Activated T-helper 2 cell treated with anti-CD3 and anti-CD28 coated beads, Interferon-gamma antibody, Interleukin-2, Interleukin-4, amounts not matched to agents 10 μg/mL and 5 μg/mL and 100 μg/mL, durations not matched to agents 14 hours and 24 hours and 36 hours (primary cell): ENCODE measurements at places on chromosomes 6 and 20.

DNA sequence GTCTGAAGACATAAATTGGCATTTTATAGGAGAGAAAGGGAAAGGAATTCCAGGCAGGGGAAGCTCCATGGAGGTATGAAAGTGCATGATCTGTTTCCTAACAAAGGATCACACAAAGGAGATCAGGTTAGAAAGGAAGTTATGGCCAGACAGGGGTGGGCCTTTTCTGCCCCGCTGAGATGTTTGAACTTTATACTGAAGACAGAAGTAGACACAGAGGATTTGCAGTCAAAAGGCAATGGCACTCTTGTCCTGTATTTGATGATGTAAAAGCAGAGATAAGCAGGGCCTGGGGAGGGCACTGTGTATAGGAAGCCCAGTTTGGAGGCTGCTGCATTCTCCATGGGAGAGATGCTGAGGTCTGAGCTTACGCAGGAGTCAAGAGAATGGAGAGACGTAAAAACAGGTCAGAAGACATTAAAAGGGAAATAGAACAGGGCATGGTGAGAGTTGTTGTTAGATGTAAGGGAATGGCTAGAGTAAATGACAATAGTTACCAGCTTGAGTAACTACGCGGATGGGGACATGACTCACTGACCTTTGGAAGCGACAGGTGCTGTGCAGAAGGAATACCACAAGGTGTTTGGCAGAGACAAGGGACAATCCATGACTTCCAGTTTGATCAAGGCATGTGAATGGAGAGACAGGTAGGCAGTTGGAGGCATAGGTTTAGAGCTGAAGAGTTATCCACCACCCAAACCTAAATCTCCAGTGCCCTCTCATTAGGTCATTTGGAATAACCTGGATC is 190.6 kb upstream of the SASH1 start:
- DNase-seq: no peak

DNA sequence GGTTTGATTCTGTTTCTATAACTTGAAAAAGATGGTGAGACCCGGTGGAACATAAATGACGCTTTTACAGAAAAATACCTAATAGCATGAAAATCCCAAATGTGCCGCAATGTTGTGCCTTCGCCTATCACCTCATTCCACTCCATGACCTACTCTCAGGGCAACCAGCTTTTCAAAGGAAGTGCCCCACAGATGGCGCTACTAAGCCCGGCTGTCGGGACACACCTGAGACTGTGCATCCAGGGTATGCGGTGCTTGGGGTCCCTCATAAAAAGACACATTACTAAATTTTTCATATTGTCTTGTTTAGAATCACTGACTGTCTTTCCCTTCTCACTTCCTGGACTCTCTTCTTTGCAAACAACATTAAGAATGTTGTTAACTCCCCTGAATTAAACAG is 145.5 kb upstream of the RPS6KA2 start:
- DNase-seq: no peak

- DNase-seq: no peak
These were observed 32.3 kb upstream of the EPB41L1 start for GRCh38 chr20:36121981-36122930.

DNA sequence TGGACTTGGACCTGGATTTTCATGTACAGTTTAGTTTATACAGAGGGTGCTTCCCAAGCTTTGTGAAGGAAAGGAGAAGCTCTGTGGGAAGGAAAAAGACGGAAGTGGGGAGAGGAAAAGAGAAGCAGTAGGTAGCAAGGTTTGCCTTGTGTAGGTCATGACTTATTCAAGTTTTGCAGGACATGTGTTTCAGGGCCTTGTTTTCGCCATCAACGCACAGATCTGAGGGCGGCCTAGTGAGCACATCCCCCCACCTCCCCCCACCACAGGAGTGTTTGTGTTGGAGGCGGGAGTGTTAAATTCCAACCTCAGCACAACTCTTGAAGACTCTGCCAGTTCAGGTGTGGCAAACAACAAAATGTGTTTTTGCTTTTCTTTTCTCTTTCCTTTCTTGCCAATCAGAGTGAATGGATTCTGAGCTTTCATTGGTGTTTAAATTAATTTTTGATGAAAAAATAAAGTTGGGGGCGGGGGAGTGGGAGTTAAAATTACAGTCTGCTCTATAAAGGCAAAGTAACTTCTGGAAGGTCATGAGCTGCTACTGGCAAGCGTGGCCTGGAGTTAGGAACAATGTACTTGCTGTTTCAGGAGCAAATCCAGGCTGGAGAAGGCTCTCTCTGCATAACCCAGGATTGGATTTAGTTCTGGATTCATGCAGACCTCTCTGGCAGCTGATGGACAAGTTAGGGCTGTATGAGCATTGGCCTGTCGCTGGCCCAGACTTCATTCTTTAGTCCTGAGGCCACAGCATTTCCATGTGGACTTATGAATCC is 338.5 kb downstream of the CD83 start:
- DNase-seq: no peak

DNA sequence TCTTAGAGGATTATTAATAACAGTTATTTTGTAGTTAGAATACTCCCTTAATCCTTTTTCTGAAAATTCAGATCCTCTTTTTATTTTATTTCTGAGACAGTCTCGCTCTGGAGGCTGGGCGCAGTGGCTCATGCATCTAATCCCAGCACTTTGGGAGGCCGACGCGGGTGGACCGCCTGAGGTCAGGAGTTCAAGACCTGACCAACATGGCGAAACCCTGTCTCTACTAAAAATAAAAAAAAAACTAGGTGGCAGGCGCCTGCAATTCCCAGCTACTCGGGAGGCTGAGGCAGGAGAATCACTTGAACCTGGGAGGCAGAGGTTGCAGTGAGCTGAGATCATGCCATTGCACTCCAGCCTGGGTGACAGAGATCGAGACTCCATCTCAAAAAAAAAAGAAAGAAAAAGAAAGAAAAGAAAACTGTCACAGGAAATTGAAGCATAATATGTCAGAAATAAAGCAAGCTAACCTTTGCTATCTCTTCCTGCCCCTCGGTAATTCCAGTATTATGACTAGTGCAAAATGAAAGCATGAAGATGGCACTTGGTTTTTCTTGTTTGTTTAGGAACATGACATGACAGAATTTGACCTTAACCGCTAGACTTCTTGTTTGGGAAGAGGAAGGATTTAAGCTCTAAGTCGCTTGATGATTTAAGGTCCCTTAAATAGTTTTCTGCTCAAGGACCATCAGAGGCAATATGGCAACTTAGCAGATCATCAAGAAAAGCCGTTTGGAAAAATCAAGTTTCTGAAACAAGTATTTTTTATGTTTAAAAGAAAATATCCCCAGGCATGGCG is 1.8 kb upstream of the RBM39 start:
- no peak for DNase-seq

DNA sequence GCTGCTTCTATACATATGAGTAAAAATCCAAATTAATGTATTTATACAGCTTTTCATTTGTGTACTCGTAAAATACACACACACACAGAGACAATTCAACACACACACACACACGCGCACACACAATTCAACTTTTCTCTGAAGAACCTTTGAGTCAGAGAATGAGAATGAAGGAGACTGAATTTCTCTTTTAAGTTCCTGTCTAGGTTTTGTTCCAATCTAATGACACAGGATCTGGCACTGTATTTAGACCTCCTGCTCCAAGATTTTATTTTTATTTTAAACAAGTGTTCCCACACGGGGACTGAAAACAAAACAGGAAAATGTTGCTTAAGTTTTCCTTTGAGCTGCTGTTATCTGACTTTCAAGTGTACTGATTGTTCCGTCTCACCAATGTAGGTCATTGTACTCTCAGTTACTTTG is 250.8 kb downstream of the LAMA2 start:
- no peak for DNase-seq

GRCh38 chr20:59141818-59142581 is 21.6 kb upstream of the ZNF831 start:
- no peak for DNase-seq

DNA sequence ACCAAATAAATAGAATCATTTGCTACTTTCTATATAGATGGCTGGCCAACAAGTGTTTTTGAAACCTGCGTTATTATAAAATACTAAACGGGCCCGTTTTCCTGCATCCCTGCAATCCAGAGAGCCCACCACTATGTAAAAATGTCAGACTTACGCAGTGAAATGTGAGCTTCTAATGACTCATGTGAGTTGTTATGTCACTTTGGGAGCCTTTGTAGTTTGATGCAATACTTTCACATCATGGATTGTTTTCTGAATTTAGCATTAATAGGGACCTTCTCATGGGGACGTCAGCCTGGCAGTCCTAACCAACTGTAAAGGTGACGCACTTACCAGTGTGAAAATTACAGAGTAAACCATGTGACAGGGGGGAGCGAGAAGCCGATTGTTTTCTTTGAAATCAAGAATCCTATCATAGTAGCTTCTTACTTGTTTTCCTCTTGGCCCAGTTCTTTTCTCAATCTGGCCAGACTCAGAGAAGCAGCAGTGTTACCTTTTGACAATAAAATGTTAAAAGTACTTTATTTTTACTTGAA is 75.3 kb downstream of the SSR1 start:
- no peak for DNase-seq

DNA sequence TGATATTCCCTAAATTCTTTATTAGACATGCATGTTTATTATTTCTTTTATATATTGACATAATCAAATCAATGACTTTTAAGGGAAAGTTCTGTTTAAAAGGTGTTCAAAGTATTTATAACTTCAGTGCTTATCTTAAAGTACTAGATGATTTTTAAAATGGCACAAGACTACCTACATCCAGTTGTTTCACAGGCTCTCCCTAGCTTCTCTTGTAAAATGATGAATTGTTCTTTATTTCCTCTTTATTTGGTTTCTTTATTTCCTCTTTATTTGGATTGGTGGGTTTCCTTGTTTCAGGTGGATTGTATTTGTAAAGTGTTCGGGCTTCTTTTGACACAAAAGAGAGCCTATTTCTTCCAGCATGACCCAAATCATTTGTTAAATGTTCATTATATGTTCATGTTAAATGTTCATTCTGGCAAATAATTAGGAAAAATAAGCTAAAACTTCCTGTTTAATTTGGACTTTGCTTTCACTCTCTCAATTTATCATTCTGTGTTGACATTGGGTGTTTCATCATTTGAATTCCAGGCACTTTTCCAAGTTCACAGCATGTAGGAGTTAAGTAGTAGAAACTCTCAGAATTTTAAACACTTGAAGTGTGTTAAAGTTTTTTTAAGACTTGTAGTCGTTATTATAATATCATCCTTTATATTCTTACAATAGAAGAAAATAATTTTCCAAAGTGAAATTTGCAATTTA is 24.6 kb downstream of the MLIP start:
- no peak for DNase-seq

DNA sequence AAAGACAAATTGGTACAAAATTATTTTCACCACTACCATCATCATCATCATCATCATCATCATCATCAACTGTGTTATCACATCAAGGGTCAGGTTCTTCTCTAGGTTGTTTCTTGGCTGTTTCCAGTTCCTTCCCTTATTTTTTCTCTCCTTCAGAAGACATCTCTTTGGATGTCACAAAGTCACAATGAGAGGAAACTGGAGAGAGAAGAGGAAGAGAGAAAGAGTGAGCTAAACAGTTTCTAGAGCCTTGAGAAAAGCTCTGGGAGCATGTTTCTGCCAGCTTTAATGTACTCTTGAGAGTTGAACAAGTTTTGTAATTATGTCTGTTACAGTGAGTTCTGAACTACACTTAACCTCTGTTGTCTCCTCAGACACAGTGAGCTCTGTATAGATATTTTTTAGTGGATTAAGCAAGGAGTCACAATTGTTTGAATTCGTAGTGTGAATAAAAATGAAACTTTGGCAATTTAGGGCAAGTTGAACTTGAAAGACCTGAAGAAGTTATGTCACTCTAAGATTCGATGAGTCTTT is 123.0 kb upstream of the AKIRIN2 start:
- DNase-seq: no peak

GRCh38 chr6:66184091-66184490 is 477.1 kb upstream of the EYS start:
- no peak for DNase-seq

- no peak for DNase-seq
These were observed 17.9 kb downstream of the VSTM2L start for GRCh38 chr20:37920679-37921322.

- no peak for DNase-seq
These were observed 21.9 kb downstream of the COL11A2 start for GRCh38 chr6:33170176-33171015.

GRCh38 chr6:67952948-67953347 is 682.1 kb upstream of the ADGRB3 start:
- DNase-seq: no peak

- DNase-seq: no peak
These were observed 17.1 kb downstream of the IFNGR1 start for GRCh38 chr6:137202078-137202477.

GRCh38 chr20:58112017-58112781 is 116.3 kb downstream of the ANKRD60 start:
- no peak for DNase-seq

GRCh38 chr6:144149894-144150709 is at the start of gene STX11:
Gene STX11 (plus strand): TSS chr6:144150517. CDS start chr6:144186628, 36,111 bp downstream.
- peak; percentile 79 for DNase-seq

- DNase-seq: peak; percentile 24
These were observed 24.7 kb upstream of the ASXL1 start for GRCh38 chr20:32333181-32333987.

DNA sequence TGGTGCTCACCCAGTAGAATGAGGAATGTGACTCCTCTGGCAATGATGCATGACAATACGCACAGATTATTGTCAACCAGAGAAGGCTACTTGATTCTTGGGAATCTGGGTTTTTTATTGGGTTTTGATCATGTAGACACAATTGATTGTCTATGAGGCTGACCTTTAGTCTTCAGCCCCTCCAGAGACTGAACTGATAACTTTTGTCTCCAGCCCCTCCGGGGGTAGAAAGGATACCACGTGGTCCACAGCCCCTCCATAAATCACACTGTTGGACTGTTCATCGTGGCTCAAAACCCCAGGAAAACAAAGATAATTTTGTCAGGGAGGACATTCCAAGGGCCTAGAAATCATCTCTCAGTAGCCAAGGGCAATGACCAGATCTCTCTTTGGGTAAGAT is 57.5 kb upstream of the ADGRF5 start:
- no peak for DNase-seq

DNA sequence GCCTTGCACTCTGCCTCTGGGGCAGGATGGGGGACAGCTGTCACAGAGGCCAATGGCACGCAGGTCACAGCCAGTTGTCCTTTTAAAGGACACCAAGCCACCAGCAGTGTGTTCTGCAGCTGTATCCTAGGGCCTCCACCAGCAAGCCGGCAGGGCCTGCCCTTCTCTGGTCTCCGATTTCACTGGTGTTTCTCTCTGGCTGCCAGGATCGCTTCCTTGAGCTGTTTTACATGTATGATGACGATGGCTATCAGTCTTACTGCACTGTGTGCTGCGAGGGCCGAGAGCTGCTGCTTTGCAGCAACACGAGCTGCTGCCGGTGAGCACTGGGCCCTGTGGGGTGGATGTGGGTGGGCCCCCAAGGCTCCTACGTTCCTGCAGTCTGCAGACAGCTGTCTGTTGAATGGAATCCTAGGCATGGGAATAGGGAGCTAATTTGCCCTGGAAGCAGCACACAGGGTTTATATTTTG is 22.7 kb upstream of the MAPRE1 start:
- DNase-seq: no peak

- DNase-seq: no peak
These were observed 21.4 kb downstream of the ACTR5 start for GRCh38 chr20:38769376-38770295.

GRCh38 chr6:37920667-37921066 is 101.1 kb downstream of the ZFAND3 start:
- DNase-seq: no peak
